ENCODE measurements at places on chromosomes 3 and 15. TPM values are rescaled to one million over a fixed set of nuclear protein-coding genes. Genes with fewer than 3 reads are reported as not detected.
A peak's percentile ranks its signal among the peaks of the same experiment; 100 is the strongest.

GRCh38 chr15:40219801-40220200 lies 19.1 kb upstream of the PAK6 start:
- no peak for DNase-seq
- peaks cover 10% of the 10 kb centered on the region for H3K36me3 ChIP-seq
- no peak overlapping the region for H3K4me3 ChIP-seq
- peaks cover 2% of the 10 kb centered on the region for H3K4me1 ChIP-seq
- H3K27me3 ChIP-seq: no peaks in the 10 kb centered on the region
- no peak overlapping the region for H3K27ac ChIP-seq

- no peaks in the 10 kb centered on the region for H3K36me3 ChIP-seq
- no peak for DNase-seq
- H3K27ac ChIP-seq: peak overlapping the region; percentile 90
- H3K4me3 ChIP-seq: no peak overlapping the region
These were observed 80.3 kb downstream of the SMAD3 start for GRCh38 chr15:67145710-67146109.

GRCh38 chr15:67176195-67176971 lies 78.1 kb downstream of the AAGAB start:
- peak overlapping the region; percentile 81 for H3K27ac ChIP-seq
- peaks cover 36% of the 10 kb centered on the region for H3K36me3 ChIP-seq
- H3K27me3 ChIP-seq: no peaks in the 10 kb centered on the region

DNA sequence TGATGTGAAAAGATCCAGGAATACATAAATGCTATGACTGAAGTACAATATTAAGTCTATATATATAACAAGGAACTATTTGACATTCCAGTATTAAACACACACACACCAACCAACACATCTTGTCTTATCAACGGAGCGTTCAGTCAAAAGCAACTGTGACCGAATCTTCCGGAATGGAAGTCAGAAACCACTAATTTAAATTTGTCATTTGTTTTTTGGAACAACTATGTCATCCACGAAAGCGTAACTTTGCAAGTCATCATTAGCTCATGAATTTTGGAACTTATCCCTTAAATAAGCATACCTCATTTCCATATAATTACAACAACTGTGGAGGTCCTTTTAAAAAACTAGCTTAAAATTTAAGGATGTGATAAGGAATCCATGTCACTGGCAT lies 5.0 kb downstream of the ZNF385D start:
- no peak for DNase-seq
- no peaks in the 10 kb centered on the region for H3K36me3 ChIP-seq
- no peak overlapping the region for H3K4me3 ChIP-seq
- peaks cover 52% of the 10 kb centered on the region for H3K27me3 ChIP-seq

The ITGB5 gene
- total RNA-seq: 64.7 TPM

The CMC1 gene
- 13.4 TPM for total RNA-seq

GRCh38 chr3:152843955-152844354 lies 9.0 kb downstream of the P2RY1 start:
- H3K4me1 ChIP-seq: peaks cover 6% of the 10 kb centered on the region
- H3K27ac ChIP-seq: no peak overlapping the region
- H3K27me3 ChIP-seq: peaks cover 3% of the 10 kb centered on the region
- DNase-seq: no peak
- H3K4me3 ChIP-seq: no peak overlapping the region

GRCh38 chr3:73074781-73075180 lies 13.3 kb downstream of the EBLN2 start:
- H3K27ac ChIP-seq: no peak overlapping the region
- DNase-seq: no peak
- H3K4me1 ChIP-seq: peaks cover 8% of the 10 kb centered on the region
- no peak overlapping the region for H3K4me3 ChIP-seq

DNA sequence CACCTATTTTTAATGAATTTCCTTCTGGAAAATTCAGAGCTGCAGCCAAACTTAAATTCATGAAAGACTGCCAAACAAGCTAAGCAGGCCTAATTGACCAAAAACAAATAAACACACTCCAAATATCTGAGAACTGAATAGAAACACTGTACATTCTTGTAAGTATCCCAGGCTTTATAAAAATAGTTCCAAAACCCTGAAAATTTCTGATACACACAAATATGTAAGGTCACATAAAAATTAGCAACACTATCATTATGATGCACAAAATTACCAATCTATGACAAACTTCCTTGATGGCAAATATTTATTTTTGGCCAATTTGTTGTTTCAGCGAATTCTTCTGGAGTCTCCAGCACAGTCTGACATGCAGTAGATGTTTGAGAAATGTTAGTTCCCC lies 117.9 kb upstream of the UBE2E2 start:
- no peaks in the 10 kb centered on the region for H3K27me3 ChIP-seq
- peaks cover 9% of the 10 kb centered on the region for H3K4me1 ChIP-seq

DNA sequence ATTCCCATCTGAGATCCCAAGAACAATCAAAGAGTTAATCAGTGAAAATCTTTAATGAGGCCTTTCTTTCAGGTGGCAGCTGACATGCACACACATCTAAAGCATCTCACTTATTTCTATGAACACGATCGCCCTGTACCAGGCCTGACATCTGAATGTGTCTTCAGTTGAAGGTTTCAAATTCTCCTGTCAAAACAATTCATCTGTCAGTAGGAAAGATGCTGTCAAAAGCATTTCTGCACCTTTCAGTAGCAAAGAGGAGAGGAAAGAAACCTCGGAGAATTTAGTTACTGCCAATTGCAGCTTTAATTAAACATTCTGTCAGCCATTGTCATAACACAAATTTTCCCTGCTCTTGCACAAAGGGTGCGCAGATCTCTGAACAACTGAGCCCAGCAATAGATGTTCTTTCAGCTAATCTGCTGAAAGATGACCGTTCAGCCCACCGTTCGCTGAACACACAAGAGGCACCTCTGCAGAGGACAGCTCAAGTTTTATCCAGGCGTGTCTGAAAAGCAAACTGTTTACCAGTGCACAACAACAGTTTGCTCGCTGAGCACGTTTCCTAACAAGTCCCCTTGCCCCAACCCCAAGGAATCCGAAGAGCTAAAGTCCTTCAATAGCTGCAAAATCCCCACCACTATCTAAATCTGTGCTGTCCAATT lies 34.1 kb downstream of the LRIG1 start:
- peaks cover 2% of the 10 kb centered on the region for H3K4me1 ChIP-seq
- H3K27ac ChIP-seq: no peak overlapping the region
- peaks cover 26% of the 10 kb centered on the region for H3K27me3 ChIP-seq
- no peak for DNase-seq

DNA sequence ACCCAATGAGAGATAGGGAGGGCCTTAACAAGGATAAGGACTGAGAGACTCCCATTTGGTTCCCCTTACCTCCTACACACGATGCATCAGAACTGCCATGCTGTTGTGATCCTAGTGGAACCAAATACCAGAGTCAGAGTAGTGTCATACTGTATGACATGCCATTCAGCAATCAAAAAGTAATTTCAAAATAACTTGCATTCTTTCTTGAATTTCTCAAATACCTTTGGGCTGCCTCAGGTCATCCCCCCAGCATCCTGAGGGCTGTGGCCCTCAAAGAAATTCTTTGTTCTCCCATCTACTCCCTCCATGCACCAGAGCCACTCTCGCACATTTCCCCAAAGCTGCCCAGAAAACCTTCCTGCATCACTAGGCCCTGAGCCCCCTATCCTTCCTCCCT lies 68.9 kb upstream of the PPP2R3A start:
- peaks cover 14% of the 10 kb centered on the region for H3K4me1 ChIP-seq
- no peaks in the 10 kb centered on the region for H3K36me3 ChIP-seq
- H3K27ac ChIP-seq: peak overlapping the region; percentile 1
- peaks cover 20% of the 10 kb centered on the region for H3K27me3 ChIP-seq

The TTC21A gene
- total RNA-seq: 12.3 TPM

The ERC2 gene
- total RNA-seq: 15.6 TPM

DNA sequence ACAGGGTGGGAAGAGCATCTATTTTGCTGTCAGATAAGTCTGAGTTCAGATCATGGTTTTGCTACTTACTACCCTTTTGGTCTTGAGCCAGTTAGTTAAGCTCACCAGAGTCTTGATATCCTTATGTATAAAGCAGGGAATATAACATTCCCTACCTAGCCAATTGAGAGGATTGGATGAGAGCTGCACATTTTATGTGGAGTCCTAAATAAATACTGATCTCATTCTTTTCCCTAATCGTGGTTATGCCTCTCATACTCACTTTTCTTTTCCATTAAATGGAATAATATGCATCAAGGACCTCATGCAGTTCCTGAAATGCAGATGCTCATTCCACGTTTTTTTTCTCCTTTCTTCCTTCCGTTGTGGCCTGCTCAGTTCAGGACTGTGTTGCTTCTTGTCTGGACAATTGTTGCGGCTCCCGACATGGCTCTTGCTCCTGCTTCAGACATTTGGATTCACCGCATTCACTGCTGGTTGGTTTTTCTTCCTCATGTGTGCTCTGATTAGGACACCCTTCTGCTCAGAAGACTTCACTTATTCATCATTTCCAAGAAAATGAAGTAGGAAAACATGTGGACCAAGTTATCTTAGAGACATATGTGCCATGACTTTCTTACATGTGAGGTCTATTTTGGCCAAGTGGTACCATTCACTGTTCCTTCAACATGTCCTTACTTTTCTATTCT lies 90.2 kb downstream of the NFKBIZ start:
- no peak for DNase-seq
- no peaks in the 10 kb centered on the region for H3K36me3 ChIP-seq
- no peak overlapping the region for H3K27ac ChIP-seq
- H3K27me3 ChIP-seq: no peaks in the 10 kb centered on the region
- no peak overlapping the region for H3K4me3 ChIP-seq
- H3K4me1 ChIP-seq: peaks cover 12% of the 10 kb centered on the region

- peak within 1 kb of the TSS; percentile 73 for H3K4me3 ChIP-seq
- peaks cover 52% of the 10 kb centered on the region for H3K4me1 ChIP-seq
- H3K36me3 ChIP-seq: no peaks in the 10 kb centered on the region
- DNase-seq: peak; percentile 73
- peak within 1 kb of the TSS; percentile 84 for H3K27ac ChIP-seq
These were observed at the start of gene GXYLT2 for GRCh38 chr3:72887705-72888545. Gene GXYLT2, plus strand, starts transcription at chr3:72888046. Its CDS starts 188 bp downstream, at chr3:72888234.

The SV2B gene
- total RNA-seq: 0.14 TPM

- no peak overlapping the region for H3K4me3 ChIP-seq
- H3K36me3 ChIP-seq: peaks cover 17% of the 10 kb centered on the region
- no peaks in the 10 kb centered on the region for H3K27me3 ChIP-seq
- peak overlapping the region; percentile 77 for H3K27ac ChIP-seq
- DNase-seq: no peak
- H3K4me1 ChIP-seq: peaks cover 33% of the 10 kb centered on the region
These were observed 82.4 kb downstream of the WWTR1 start for GRCh38 chr3:149575213-149575960.

The GPR149 gene
- not detected for total RNA-seq

DNA sequence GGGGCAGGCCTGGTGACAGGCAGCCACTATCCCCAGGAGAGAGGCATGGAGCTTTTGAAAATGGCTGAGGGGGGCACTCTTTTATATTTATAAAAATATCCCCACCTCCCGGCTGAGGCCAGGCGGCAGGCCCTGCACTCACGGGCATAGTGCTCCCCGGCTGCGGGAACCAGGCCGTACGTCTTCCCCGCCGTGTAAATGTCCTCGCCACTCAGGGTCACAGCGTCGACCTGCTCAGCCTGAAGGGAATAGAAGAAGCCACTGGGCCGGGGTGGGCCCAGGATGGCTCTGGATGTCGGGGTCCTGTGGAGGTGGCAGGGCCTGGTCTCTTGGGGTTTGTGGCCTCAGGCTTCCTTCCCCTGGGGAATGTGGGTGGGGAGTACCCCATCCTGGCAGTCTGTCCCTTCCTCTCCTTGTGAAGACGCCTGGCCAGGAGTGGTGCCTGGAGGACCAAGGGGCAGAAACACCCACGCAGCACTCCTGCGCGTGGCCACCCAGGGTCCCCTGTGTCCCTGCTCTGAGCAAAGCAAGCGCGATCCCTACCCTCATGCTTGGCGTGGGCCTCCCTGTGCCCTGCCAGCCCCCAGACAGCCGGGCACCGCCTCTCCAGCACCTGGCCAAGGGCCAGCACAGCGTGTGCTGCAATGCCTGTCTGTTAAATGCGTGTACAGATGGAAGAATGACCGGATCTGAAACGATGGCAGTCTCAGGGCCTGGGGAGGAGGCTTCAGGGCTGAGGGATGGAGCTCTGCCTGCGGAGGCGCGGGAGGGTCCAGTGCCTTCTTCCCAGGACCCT lies 18.9 kb downstream of the MELTF start:
- peaks cover 7% of the 10 kb centered on the region for H3K4me1 ChIP-seq
- H3K4me3 ChIP-seq: no peak overlapping the region
- no peak for DNase-seq
- no peaks in the 10 kb centered on the region for H3K36me3 ChIP-seq
- H3K27ac ChIP-seq: no peak overlapping the region

- H3K4me3 ChIP-seq: no peak overlapping the region
- DNase-seq: no peak
- peaks cover 19% of the 10 kb centered on the region for H3K4me1 ChIP-seq
- H3K27ac ChIP-seq: peak overlapping the region; percentile 19
- no peaks in the 10 kb centered on the region for H3K27me3 ChIP-seq
These were observed 81.5 kb downstream of the BBX start for GRCh38 chr3:107604057-107604822.

GRCh38 chr3:144879701-144880100 lies 908.1 kb downstream of the DIPK2A start:
- H3K4me1 ChIP-seq: no peaks in the 10 kb centered on the region
- H3K27ac ChIP-seq: no peak overlapping the region
- no peak for DNase-seq
- no peaks in the 10 kb centered on the region for H3K36me3 ChIP-seq

The ZPLD1 gene
- total RNA-seq: not detected

The TRIM42 gene
- total RNA-seq: not detected

The CEP70 gene
- total RNA-seq: 54.8 TPM

DNA sequence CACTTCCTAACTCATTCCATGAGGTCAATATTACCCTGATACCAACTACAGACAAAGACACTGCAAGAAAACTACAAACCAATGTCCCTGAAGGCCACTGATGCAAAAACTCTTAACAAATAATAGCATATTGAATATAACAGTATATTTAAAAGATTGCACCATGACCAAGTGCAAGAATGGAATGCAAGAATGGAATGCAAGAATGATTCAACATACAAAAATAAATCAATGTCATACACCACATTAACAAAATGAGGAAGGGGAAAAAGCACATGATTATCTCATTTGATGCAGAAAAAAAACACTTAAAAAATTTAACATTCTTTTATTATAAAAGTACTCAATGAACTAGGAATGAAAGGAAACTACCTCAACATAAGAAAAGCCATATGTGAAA lies 463.1 kb upstream of the NECTIN3 start:
- H3K27me3 ChIP-seq: no peaks in the 10 kb centered on the region
- H3K27ac ChIP-seq: no peak overlapping the region
- no peak for DNase-seq
- peaks cover under 1% of the 10 kb centered on the region for H3K4me1 ChIP-seq
- H3K36me3 ChIP-seq: peaks cover 3% of the 10 kb centered on the region

DNA sequence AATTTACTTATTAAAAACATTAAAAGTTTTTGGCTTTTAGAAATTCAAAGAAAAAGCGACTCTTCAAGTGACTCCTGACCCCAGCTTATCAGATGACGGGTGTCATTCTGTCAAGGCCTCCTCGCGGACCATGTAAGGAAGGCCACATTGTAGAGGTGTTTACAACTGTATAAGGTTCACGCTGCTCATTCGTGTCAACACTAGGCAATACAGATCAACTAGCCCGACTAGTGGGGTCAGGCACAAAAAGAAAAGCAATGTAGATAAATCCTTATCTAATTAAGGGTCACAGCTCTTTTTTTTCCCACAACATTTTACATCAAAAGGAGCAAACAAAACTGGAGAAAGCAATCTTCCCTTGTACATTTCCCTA lies 207.5 kb upstream of the NR2F2 start:
- H3K4me1 ChIP-seq: peaks cover 57% of the 10 kb centered on the region
- H3K27ac ChIP-seq: peak overlapping the region; percentile 84
- DNase-seq: no peak
- no peaks in the 10 kb centered on the region for H3K27me3 ChIP-seq
- no peak overlapping the region for H3K4me3 ChIP-seq

Data from mesothelial cell of epicardium (in vitro differentiated cells).